ENCODE measurements at places on chromosomes 2 and 18.

DNA sequence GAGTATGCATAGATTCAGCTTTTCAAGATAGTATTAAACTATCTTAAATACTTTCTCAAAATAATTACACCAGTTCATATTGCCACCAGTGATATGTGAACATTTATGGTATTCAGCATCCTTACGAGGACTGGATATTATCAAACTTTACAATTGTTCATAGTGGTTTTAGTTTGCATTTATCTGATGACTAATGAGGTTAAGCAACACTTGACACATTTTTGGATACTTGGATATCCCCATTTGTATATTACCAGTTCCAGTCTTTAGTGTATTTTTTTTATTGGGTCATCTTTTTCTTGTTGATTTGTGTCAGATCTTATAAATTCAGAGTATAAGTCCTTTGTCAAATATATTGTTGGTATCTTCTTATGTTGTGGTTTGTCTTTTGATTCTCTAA is 128.4 kb downstream of the ASXL3 start:
- no peak for DNase-seq

DNA sequence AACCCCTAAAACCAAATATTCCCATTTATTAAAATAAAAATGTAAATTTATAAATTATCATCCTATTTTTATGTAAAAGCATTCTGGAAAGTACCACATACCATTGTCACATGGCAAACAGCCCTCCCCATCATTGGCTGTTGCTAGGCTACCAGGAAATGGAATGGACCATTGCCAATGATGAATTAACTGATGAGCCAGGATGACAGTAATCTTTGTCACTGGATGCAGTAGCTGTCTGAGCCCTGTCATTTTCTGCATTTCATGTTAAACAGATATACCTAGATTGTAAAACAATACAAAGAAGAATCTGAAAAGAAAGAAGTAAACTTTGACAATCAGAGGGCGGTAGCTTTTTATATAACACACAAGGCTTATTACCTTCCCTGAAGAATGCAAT is 641.4 kb downstream of the BCL11A start:
- DNase-seq: no peak

- DNase-seq: no peak
Measured at GRCh38 chr2:8794923-8795825, 42.2 kb downstream of the KIDINS220 start.

DNA sequence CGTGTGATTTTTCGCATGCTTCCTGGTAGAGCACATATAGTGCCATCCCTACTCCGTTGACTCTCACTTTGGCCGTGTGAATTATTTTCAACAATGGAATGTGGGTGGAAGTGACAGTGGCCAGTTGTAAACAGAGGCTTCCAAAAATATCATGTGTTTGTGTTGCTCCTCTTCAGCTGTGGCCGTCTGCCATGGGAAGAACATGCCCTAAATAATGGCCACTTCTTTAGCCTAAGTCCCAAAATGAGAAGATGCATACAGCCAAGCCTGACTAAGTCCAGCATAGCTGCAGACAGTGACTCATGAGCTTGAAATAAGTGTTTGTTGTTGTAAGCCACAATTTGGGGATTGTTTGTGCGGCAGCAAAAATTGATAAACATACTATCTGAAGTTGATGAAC is 8.9 kb upstream of the GALNT1 start:
- DNase-seq: no peak

- no peak for DNase-seq
Measured at GRCh38 chr2:85905187-85905666, 16.4 kb upstream of the ST3GAL5 start.

DNA sequence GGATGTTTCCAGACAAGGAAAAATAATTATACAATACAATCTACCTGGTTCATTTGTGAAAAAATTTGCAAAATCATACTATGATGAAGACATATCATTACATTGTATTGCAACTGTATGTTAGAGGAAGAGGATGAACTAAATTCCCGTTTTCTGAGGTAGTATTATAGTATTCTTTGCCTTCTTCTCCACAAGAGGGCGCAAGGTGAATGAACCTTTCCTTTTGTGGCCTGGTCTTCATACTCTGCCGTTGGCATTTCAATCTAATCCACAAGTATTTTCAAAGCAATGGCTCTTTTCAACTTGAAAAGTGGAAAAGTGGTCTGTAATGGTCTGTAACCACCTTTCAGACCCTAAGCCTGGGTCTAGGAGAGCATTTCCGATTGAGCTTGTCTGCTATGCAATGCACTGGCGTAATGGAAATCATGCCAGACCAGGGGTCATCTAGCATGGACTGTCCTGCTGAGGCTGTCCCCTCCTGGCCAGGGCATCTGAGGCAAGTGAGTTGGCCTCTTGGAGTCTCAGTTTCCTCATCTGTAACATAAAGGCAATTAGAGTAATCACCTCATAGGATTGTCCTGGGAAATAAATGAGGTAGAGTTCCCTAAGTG is 30.8 kb upstream of the ZNF396 start:
- peak; percentile 57 for DNase-seq

GRCh38 chr2:84931384-84931821 is 25.9 kb downstream of the TMSB10 start:
- DNase-seq: no peak

GRCh38 chr2:7773362-7774360 is 856.4 kb downstream of the RNF144A start:
- no peak for DNase-seq

DNA sequence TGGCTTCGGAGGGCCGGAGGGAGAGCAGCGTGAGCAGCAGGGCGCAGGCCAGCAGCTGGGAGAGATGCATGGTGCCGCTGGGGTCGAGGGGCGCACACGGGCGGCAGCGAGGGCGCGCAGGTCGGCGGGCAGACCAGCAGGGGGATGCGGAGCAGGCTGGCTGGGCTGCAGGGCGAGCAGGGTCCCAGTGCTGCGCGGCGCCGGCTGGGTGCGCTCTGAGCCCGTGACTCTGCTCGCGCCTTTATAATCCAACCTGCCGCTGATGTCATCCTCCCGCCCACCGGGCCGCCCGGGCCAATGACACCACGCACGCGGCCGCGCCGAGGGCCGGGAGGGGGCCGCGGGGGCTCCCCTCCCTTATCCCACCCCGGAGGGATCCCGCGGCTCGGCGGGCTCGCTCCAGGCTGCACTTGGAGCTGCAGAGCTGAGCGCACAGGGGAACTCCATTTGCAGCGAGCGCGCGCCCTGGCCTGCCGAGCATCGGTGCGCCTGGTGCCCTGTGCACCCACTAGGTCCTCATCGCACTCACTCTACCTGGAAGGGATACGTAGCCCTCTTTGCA is at the start of gene NPPC:
TSS of gene NPPC (minus strand) at position 217 of the 562 bp plus-strand sequence. CDS start at position 70, 147 bp downstream.
- DNase-seq: peak; percentile 50

DNA sequence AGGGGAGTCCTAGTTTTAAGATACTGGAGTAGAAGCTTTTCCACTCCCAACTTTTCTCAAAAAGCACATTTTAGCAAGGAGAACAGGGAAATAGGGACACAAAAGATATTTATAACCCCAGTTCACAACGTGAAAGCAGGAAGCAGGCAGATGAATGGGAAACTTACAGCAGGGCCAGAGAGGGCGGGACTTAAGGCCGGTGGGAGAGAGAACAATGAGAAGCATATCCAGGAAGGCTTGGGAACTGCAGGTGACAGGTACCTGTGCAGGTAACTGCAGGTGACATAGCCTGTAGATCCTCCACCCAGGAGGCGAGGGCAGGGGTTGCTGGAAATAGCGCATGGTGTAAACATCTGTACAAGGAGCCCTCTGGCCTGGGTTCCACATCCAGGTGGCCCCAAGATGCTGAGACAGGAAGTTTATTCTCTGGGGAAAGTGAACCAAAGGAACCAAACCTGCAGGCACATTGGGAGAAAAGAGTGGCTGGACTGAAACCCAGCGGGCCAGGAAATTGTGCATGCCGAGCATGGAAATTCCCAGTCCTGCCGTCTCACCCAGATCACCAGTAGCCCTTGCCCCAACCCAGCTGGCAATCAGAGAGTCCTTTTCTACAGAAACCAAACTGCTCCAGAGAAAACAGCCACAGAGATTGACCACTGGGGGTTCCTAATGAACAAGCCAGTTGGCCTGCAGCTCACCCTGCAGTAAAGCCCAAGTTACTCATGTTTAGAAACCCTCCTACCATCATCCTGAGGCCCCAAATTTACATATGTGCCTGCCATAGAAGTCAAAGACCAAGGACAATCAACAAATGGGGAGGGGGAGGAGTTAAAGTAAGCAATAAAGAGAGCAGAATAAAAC is 24.3 kb upstream of the COL6A3 start:
- DNase-seq: no peak

Measured in activated CD4-positive, alpha-beta T cell treated with anti-CD3 and anti-CD28 coated beads for 4 hours (primary cell).